ENCODE measurements at places on chromosomes 13 and 19.

DNA sequence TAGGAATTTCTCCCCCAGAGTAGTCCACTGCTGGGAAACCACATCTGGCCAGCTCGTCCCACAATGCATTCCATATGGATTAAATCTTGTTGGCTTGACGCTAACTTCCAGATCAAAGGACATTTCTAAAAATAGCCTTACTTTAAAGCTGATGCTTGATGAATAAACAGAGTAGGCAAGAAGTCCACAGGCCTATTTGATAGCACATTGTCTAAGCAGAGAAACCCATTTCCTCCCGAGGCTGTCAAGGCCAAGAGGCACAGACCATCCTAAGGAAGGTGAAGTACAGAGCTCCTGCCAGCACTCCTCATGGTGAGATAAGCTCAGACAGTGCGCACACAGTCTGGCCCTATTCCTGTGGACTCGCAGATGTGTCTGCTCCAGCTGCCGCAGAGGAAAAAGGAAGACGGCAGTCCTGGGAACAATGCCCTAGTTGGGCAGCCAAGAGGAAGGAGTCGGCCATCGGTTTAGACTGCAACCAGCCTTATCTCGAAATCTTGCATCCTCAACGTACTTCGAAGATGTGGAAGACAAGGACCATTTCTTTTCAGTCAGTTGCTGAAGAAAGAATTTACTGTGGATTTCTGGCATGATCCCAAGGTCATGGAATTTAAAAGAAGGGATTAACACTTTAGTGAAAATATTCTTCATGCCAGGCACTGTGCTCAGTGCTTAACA is 156.8 kb downstream of the RGCC start:
- DNase-seq, result peak; percentile 49

- DNase-seq, result no peak
These were observed 123.9 kb upstream of the ARGLU1 start for GRCh38 chr13:106691861-106692260.

GRCh38 chr19:28500296-28500695 is 712.7 kb downstream of the UQCRFS1 start:
- DNase-seq, result no peak

GRCh38 chr19:2240881-2241760 is 4.5 kb downstream of the SF3A2 start:
- no peak for DNase-seq

DNA sequence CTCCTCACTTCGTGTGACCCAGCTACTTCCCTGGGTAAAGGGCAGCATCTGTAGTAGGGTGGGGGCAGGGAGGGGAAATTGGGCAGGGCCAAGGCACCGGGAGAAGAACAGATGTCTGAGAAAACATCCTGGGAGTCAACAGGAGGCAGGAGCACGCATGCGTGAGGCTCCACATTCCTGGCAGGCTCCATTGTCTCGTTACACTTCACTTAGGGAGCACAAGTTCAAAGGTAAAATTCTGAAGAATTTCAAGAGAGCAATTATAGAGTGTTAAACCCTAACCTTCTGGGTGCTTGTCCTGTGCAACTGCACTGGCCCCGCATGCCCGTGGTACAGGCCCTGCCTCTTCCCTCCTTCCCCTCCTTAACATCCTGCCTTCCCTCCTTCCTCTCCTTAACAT is 79.6 kb upstream of the POMP start:
- DNase-seq, result no peak

- DNase-seq, result no peak
These were observed 48.5 kb upstream of the TUBGCP3 start for GRCh38 chr13:112636401-112636975.

DNA sequence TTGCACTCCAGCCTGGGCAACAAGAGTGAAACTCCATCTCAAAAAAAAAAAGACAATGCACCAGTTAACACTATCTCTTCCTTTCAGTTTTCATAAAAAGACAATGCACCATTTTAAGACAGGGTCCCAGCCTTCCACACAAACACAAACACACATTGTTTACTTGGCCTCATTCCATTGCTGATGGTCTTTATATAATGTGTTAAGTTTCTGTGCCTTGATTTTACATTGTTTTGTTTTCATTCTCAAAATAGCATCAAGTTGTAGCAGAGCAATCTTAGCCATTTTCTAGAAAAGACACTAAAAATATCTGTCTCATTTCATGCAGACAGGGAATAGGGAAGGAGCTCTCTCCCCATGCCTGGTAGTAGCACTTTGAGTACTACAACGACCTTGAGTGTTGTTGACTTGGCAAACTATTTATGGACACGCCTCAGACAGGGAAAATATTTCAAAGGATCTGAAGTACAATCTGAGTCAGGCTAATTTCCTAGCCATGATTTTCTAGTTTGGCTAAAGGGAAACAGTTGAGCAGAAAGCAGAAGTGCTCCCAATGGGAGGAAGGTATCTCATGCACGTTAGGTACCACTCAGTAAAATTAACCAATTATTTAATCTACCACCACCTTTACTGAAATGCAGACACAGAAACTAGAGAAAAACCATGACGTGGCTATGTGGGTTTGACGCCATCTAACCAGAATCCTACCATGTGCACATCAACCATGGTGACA is 120.6 kb downstream of the ABCC4 start:
- DNase-seq, result no peak

DNA sequence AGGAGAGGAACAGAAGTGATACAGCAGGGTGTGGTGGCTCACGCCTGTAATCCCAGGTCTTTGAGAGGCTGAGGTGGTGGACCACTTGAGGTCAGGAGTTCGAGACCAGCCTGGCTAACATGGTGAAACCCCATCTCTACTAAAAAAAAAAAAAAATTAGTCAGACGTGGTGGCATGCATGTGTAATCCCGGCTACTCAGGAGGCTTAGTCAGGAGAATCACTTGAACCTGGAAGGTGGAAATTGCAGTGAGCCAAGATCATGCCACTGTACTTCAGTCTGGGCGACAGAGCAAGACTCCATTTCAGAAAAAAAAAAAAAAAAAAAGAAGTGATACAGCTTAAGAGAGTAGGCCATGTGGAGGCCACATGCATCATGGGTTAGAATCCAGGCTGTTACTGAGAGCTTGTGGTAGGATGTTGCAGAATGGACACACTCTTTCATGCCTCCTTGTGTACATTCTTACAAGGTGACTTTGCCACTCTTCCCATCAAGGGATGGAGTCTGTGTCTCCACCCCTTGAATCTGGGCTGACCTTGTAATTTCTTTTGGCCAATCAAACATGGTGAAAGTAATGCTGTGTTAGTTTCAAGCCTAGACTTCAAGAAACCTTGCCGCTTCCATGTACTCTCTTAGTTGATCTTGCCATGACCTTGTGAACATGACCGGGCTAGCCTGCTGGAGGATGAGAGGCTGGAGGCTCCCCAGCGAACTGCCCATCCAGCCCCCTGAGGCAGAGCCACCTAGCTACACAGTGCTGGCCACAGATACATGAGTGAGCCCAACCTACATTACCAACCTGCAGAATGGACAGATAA is 12.3 kb downstream of the FAM187B start:
- no peak for DNase-seq

Data from D341Med (cell line).